ENCODE measurements at places on chromosomes 16 and 17.
A peak's percentile ranks its signal among the peaks of the same experiment; 100 is the strongest.

GRCh38 chr17:77178563-77178962, 37.8 kb downstream of the SEC14L1 start:
- peak; percentile 50 for DNase-seq

DNA sequence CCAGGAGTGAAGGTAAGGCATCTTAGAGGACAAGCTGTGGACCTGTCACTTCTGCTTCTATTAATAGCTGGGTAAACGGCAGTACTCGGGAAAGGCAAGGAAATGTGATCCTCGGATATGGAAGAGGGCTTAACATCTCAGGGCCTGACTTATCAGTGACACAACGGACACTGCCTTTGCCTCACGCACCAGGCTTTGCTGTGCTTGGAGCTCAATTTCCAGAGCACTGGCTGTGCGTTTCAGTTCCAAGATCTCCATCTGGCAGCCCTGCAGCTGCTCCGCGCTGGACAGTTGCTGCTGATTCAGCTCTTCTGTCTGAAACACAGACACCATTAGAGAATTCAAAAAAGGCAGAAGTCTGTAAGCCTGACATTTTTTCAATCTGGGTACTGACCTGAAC, 3.5 kb downstream of the KRT40 start:
- DNase-seq = peak; percentile 69

DNA sequence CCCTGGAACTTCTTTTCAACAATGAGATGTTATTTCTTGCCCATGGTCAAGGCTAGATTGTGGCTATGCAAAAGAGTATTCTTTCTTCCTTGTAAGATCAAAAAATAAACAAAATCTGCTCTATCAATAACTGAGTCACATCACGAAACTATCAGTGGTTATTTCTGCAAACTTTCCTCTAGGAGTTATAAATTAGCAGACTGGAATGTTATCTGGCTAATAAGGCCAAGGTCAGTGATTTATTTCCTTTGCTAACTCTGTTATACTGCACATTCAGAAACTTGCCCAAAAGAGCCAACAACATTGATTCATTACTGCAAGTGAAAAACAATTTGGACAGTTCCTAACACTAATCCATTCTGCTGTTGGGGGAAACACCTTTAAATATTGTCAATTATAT, 5.0 kb downstream of the ARL6IP1 start:
- DNase-seq = no peak

GRCh38 chr16:17499223-17499902, 28.6 kb upstream of the XYLT1 start:
- peak; percentile 18 for DNase-seq

DNA sequence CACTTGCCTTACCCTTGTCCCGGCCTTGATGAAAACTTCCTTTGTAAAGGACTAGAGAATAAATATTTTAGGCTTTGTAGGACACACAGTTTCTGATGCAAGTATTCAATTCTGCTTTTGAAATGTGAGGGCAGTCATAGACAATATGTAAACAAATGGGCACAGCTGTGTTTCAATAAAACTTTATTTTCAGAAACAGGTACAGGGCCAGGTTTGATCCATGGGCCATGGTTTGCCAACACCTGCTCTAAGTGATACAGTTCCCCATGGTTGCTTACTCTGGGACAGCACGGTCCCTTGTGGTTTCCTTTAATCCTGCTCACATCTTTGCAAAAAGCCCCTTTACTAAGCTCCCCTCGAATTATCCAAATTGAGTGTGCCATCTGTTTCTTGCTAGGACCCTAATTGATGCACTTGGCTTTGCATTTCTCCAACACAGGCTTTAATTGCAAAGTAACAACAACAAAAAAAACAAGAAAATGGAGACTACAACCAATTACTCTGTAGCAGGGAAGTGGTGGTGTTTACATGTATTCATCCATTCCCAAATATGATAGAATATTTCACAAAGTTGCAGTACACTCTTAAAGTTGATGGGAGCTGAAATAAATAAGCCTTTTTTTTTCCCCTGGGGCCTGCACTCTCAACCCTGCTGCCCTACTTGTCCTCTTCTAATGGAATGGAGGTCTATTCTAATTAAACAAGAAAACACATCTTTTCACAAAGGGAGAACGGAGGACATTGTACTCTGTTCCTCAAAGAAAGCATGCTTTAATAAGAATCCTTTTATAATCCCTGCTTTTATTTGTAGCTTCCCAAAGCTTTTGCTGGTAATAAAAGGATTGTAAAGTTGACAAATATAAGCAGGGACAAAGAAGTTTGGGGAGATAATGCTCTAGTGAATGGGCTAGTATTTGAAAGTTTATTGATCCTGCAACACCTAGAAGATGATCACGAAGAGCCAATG, 37.7 kb upstream of the TOX3 start:
- DNase-seq = no peak

DNA sequence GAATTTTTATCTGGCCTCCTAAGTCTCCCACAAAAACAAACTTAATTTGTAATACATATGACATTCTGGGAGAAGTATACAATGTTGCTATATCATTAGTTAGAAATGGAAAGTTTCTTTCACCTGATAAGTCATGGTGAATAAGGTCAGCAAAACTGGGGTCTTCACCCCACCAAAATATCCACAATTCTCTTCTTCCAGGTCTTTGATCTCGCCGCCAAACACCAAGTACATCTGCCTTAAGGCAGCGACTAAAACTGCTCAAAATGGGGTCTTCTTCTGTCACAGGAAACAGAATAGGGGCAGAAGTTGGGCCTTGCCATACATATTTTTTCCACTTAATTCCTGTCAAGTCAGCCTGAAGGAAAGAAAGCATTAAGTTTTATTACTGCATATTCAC, 2.1 kb downstream of the MED13 start:
- peak; percentile 20 for DNase-seq

GRCh38 chr16:73166441-73166851, 118.5 kb upstream of the ZFHX3 start:
- DNase-seq = no peak

DNA sequence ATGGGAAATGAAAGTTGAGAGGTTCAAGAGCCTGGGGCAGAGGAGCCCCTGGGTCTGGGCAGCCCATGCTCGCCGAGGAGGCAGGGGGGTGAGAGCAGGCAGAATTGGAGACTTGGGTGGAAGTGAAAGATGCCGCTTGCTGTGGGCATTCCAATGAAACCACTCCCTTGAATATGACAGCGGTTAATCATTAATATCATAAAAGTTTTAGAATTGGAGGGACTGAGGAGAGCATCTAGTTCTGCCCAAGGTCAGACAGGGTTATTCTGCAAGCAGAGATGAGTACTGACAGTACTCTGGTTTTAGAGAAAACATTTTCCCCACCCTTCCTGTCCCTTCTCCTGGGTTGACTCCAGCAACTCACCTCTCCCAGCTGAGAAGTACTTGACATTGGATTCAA, 180.2 kb downstream of the MSI2 start:
- no peak for DNase-seq

GRCh38 chr16:57629516-57630406, 1.3 kb downstream of the ADGRG1 start:
- DNase-seq = no peak

GRCh38 chr16:88506723-88507122, 53.6 kb downstream of the ZFPM1 start:
- no peak for DNase-seq

GRCh38 chr16:49889725-49890397, 33.9 kb upstream of the ZNF423 start:
- DNase-seq = no peak

DNA sequence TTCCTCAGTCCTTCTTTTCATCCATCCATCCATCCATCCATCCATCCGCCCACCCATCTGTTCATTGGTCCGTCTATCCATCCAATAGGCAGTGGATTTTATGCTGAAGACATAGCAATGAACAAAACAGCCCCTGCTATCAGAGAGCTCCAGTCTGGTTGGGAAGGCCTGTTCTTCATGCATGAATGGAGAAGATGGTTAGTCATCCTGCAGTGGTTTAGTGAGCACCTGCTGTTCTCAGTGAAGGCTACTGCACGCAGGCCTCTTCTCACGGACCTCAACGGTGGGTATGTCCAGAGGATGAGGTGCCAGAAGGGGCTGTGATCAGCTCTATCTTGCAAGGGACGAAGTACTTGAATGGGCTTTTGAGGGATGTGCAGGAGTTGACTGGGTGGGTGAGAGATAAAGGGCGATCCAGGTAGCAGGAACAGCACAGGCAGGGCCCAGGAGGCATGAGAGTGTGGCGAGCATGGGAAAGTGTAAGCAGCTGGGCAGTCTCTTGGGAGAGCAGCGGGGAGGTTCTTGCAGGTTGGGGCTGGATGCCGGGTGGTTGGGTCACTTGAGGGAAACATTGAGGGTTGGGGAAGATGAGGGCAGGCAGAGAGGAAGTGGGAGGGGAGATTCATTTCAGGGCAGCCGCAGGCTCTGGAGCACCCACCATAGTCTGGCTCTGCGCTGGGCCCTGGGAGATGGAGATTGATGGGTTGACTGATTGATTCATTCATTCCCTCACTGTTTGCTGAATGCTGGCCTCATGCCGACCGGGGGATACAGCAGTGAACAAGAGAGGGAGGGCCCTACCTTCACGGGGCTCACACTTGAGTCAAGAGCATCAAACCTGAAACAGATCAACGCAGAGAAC, 115.0 kb upstream of the CIBAR2 start:
- DNase-seq = peak; percentile 61

GRCh38 chr16:29962344-29962994, 590 bp downstream of the TMEM219 start:
- DNase-seq = peak; percentile 34

- no peak for DNase-seq
Observed at GRCh38 chr17:9299695-9300094, 275.9 kb downstream of the STX8 start.

- DNase-seq = no peak
Observed at GRCh38 chr17:64607862-64608565, 54.1 kb downstream of the SMURF2 start.

DNA sequence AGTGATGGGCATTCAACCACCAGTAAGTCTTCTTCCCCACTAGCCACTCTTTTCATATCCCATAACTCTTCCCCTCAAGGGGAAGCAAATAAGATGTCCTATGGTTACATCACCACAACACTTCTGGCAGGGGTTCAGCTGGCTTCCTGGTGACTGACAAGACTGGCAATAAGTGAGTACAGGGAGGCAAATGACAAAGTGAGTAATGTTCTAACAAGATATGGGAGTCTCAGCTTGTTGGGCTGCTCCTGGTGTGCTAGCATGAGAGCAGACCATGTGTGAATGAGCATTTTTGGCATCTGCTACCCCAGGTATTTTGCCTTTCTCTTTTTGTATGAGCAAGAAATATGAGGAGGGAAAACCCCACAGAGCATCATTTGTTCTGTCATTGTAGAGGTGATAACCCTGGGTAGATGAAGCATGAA, 9.9 kb downstream of the TMIGD1 start:
- DNase-seq = no peak

GRCh38 chr16:69190046-69190588, 3.2 kb downstream of the SNTB2 start:
- no peak for DNase-seq

DNA sequence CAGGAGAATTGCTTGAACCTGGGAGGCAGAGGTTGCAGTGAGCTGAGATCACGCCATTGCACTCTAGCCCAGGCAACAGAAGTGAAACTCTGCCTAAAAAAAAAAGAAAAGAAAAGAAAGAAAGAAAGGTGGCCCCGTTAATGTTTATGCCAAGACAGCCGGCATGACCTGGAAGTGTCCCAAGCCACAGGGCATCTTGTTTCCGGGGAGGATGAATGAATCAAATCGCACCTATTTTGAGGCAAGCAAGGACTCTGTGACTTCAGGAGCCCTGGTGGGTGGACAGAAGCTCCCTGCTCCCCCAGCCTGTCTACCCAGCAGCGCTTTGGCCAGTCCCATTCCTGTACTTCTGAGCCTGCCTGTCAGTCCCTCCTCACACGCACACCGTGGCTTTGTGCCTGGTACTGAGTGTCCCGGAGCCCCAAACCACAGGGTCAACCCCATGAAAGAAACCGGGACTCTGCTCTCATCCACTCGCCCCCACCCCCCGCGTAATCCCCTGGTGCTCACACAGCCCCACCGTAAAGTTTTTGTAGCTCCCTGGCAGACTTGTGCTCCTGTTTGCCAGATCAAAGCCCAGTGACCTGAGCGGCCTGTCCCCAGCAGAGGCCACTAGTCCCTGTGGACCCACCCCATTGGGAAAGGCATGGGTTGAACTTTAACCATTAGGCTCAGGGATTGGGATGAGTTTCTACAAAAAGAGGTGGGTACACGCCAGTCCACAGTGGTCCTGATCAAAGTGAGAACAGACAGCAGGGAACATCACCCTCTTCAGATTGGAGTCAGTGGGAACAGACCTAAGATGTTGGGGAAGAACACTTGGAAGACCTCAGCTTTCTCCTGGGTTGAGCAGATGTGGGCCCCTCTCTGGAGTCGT, 19.3 kb downstream of the CD2BP2 start:
- DNase-seq = no peak

Measured in eye (tissue), 1 donor.